ENCODE measurements at places on chromosomes 5 and 9. TPM values are rescaled to one million over a fixed set of nuclear protein-coding genes. Genes with fewer than 3 reads are reported as not detected.

OMD gene
- total RNA-seq = not detected

AQP3 gene
- total RNA-seq = 15.2 TPM

TNC gene
- 0.43 TPM for total RNA-seq

PCDHGB5 gene
- total RNA-seq = 2.5 TPM

PPP2R2B gene
- 0.12 TPM for total RNA-seq

PPIC gene
- total RNA-seq = 17.9 TPM

CCDC192 gene
- total RNA-seq = not detected

SLC6A18 gene
- total RNA-seq = not detected

LCN15 gene
- total RNA-seq = not detected

RMRP gene
- 8.1 TPM for total RNA-seq

HEMGN gene
- not detected for total RNA-seq

FOXD4L4 gene
- not detected for total RNA-seq

RAD50 gene
- total RNA-seq = 33.7 TPM

HEXB gene
- 117 TPM for total RNA-seq

LRRC19 gene
- not detected for total RNA-seq

NME5 gene
- not detected for total RNA-seq

FOXD4L3 gene
- total RNA-seq = not detected

LMAN2 gene
- 194 TPM for total RNA-seq

MLLT3 gene
- 17.7 TPM for total RNA-seq

RARS1 gene
- total RNA-seq = 90.0 TPM

ASS1 gene
- 20.0 TPM for total RNA-seq

NR5A1 gene
- total RNA-seq = 0.15 TPM

ARRDC3 gene
- total RNA-seq = 3.6 TPM

CLK4 gene
- total RNA-seq = 7.7 TPM

CDH18 gene
- not detected for total RNA-seq

TEX48 gene
- not detected for total RNA-seq

CCL27 gene
- total RNA-seq = not detected

PRUNE2 gene
- not detected for total RNA-seq

TRPM6 gene
- total RNA-seq = 1.9 TPM

SUSD3 gene
- 0.65 TPM for total RNA-seq

FBLL1 gene
- 0.08 TPM for total RNA-seq

CCDC171 gene
- total RNA-seq = 0.40 TPM

NAIP gene
- total RNA-seq = 0.39 TPM

DOCK2 gene
- total RNA-seq = 3.3 TPM

HK3 gene
- not detected for total RNA-seq

GKAP1 gene
- total RNA-seq = 4.4 TPM

SMAD5 gene
- total RNA-seq = 13.7 TPM

PIGO gene
- 38.2 TPM for total RNA-seq

PTPRD gene
- total RNA-seq = 0.43 TPM

TSSK1B gene
- total RNA-seq = not detected

PLCXD3 gene
- total RNA-seq = 0.19 TPM

FOXD4L5 gene
- not detected for total RNA-seq

All from A549 treated with Mapracorat at 1 μM for 4 hours (cell line).